ENCODE measurements at places on chromosomes 12 and 14.

DNA sequence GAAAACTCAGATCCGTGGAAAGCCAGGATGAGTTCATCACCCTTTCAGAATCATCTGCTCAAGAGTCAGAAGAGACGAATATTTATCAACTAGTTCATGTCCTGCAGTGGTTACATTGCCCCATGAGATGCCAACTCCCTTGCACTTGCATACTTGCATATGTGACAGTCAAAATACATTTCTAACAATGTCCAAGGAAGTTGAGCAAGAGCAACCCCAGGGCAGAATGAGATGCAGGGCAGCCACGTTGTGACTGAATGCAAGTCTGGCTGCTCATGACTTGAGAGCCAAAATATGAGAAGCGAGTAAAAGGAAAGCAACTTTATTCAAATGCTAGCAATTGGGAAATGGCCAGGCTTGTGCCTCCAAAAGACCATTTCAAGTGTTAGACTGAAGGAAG, 23.6 kb upstream of the UTP20 start:
- DNase-seq: no peak

DNA sequence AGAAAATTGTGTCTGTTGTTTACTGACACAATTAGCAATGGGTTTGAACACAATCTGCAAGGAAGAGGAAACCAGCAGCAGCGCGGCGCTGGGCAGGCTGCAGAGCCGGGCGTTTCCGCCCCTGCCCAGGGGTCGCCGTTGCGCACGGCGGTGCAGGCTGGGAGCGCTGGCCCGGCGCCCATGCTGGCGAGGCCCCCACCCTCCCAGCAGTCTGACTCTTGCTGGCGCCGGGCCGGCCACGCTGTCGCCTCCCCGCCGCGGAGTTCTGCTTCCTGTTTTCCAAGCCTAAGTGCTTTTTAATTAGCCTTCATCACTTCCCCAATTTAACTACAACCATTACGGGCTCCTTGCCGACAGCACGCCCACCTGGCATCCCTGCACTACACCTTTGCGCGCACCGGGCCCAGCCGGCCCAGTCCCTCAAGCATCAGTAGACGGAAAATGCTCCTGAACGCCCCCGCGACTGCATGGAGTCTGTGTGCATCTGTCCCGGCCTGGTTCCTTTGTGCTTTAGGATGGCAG, 212.1 kb downstream of the GXYLT1 start:
- peak; percentile 83 for DNase-seq

GRCh38 chr14:36818246-36818645, 156.6 kb downstream of the PAX9 start:
- peak; percentile 6 for DNase-seq

GRCh38 chr12:7666595-7666994, 887 bp upstream of the APOBEC1 start:
- no peak for DNase-seq

- DNase-seq: no peak
Observed at GRCh38 chr12:71517145-71517846, 77.7 kb downstream of the LGR5 start.

Data from muscle of leg (tissue), 16 donors.